ENCODE measurements at places on chromosomes 5 and 9.

GRCh38 chr5:81860778-81861177, 109.9 kb upstream of the SSBP2 start:
- DNase-seq: no peak

GRCh38 chr9:28832168-28832770, 1259.0 kb upstream of the C9orf72 start:
- DNase-seq: no peak

- no peak for DNase-seq
Observed at GRCh38 chr9:123302348-123303214, 34.2 kb upstream of the STRBP start.

- DNase-seq: no peak
Observed at GRCh38 chr9:132543960-132544359, 38.4 kb upstream of the BARHL1 start.

Data from CD4-positive, alpha-beta T cell treated with Interleukin-15 for 1 hour (primary cell).